ENCODE measurements at places on chromosomes 1 and 21.

DNA sequence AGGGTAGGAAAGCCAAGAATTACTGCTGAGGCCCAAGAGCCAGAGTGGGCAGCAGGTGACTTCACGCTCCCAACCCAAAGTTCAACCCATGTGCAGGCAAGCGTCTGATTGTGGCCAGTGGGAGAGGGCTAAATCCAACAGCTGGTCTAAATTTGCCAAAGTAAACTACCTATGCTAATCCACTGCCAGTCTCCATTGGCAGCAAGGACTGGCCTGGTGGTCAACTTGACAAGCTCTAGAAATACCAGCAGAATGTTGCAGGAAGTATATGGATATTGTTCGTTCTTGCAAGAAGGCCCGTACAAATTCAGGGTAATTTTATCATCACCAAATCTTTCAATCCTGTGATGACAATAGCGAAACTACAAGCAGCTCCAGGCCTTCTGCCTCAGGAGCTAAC is 1.5 kb downstream of the TMEM63A start:
- no peak for DNase-seq

DNA sequence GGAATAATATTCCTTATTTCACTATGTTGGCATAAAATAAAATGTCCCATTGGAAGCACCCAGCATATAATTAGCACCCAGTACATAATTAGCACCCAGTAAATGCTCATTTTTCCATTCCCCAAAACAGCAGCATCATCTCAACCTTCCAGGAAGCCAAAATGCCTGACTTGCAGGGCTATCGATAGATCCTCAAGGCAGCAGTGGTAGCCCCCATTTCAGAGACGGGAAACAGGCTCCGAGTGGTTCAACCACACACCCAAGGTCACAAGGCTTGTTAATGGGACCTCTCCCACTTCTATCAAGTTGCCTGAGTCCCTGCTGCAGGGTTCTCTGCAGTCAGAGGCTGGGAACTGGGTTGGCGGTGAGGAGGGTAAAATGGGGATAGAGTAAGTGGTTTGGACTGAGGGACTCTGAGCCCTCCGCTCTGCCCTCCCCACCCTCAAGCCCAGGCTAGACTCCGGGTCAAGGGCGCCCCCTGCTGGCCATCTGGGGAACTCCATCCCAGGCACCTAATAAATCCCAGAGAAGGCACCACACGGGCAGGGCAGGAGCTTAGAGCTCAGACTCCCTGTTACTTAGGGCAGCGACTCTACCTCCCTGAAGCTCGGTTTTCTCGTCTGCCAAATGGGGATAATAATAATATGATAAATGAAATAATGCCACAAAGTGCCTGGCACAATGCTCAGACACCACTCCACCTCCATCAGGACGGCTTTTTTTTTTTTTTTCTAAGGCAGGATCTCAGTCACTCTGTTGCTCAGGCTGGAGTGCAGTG is 21.9 kb upstream of the LAPTM5 start:
- DNase-seq: peak; percentile 49

DNA sequence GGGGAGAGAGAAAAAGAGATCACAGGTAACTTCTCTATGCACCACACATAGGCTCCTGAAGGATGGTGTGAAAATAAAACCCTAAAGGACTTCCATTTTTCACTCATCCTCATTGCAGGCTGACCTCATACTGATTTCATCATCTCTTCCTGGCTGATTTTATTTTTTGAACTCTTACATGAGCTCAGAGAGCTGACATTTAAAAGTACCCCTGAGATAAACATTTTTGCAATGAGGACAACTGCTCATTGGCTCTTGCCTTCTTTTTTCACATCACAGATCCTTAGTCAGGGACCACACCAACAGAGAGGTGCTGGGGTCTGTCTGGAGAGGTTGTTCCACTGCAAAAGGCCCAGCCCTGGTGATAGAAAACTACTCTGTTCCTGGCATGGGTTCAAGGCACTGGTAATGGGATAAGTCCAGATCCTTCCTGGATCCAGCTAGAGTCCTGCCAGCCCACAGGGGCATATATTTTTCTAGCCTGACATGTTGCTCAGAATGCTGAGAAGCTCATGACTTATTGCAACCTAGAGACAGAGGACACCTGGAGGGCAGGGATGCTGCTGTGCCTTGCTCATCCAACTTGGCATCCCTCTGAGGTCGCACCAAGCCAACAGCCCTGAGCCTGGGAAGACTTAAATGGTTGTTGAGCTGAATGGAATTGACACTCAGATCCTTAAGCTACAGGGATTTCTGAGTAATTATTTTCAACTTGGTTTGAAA is 360.0 kb downstream of the HHAT start:
- DNase-seq: no peak

DNA sequence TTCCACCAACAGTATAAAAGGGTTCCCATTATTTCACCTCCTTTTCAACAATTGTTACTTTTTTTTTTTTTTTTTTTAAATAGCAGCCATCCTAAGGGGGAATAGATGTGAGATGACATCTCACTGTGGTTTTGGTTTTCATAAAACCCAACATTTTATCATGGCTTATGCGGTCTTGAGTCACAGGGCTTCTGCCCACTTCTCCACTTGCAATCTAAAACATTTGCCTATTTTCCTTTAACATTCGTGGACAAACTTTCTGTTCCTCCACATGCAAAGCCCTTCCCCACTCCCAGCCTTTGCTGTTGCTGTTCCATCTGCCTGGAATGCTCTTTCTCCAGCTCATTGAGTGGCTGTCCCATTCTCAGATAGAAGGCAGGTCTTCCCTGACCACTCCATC is 239.7 kb upstream of the KCNK2 start:
- DNase-seq: no peak

DNA sequence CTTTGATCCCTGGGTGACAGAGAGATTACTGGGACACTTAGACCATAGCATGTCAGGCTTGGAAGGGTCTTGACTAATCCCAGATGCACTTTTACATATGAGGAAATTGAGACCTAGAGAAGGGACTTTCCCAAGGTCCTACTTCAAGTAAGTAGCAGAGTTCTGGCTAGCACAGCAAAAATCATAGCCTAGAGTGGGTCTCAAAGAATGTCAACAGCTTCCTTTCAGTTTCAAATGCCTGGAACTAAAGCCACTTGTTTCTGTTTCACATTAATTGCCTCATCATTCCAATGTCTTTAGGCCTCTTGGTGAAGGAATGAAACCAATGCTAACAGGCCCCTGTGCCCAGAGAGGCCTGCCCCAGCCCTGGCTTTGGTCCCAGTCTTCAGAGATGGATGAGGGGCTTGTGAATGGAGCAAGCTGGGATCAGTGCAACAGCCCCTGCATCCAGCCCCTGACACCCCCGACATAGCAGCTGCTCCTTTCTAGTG is 26.6 kb downstream of the ATF3 start:
- no peak for DNase-seq

DNA sequence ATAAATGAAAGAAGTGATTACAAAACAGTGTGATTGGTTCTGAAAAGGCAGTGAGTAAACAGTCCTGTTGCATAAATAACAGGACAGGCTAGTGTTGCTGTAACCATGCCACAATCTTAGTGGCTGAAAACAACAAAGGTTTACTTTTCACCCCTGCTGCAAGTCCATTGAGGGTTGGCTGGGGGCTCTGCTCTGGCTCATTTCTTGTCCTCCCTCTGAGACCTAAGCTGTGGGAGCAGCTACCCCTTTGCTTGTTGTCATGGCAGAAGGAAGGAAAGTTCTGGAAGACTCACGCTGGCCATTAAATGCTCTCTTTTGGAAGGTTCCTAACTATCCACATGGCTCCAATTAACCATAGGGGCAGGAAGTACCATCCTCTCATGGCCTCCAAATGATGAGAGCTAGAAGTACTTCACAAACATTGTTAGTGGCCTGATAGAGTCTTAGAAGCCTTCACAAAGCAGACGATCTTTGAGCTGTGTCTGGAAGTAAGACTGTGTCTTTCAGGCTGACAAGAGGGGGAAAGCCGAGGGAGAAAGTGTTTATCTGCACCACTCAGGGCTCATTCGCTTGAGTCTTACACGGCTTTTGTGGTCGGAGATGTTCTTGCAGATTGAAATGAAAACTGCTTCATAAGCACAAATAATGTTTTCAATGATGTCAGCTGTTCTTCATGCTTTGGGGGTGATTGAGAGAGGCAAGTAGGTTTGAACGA is 11.9 kb downstream of the RCSD1 start:
- no peak for DNase-seq

DNA sequence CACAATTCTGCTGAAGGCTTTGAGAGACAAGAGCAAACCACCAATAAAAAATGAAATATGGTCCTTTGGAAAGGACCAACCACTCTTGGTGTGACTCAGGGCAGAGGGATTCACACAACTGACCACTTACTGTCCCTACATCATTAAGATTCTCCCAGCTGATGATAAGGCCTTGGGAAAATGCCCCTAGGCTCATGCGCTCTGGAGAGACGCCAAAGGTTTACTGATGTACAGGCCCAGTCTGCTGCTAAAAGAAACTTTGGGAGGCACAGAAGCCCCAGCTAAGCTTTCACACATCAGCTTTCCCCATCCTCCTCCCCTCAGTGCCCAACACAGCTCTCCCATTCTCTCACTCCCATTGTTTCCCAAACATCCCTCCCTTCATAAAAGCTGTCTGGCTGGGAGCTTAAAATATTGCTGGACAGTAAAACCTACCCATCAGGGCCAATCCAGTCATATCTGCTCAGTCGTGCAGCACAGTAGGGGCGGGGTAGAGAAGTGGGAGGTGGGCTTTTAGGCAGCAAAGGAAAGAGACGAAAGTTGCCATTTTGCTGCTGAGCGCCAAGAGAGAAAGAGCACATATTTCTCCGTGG is at the start of gene GJA8:
Gene GJA8, plus strand, starts transcription at position 543 of the 593 bp plus-strand sequence. CDS start 5,161 bp downstream, outside the sequence.
- DNase-seq: no peak

DNA sequence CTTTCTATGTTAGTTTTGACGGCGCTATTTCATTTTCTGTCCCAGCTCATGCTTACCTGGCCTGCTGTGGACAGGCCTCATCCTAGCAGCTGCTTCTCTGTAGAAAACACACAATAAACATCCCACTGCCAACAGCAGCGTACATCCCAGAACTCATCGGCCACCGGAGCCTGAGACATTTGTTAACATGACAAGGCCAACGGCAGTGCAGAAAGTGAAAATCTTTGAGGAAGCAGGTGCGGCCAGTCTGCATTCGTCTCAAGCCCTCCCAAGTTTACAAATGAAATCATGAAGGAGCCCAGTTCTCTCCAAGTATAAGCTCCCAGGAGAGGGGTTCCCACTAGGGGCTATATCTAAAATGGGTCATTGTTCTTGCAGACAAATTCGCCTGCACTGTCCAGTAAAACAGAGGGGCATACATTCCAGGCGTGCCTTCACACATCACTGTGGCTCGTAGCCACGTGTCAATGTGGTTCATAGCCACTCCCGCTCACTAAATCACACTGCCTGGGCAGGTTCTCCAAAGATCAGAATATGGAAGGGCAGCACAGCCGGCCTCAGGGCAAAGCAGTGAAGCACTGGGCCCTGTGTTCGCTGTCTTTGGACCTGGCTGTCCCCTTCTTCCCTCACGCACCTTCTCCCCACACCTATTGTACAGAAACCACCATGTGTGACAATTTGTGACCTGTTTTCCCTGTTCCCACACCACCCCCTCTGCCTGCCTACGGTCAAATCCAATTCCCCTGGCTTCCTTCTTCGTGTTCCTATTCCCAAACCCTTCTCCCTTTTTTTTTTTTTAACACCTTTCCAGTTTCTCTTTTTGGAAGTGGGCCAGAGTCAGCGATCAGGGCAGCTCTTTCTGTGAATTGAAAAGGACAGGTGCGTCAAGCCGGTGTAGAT is 27.0 kb upstream of the ABCG1 start:
- no peak for DNase-seq

- DNase-seq: no peak
Observed at GRCh38 chr1:160834945-160835565, 27.6 kb downstream of the CD244 start.

- no peak for DNase-seq
Observed at GRCh38 chr21:15651172-15651571, 78.6 kb upstream of the USP25 start.

DNA sequence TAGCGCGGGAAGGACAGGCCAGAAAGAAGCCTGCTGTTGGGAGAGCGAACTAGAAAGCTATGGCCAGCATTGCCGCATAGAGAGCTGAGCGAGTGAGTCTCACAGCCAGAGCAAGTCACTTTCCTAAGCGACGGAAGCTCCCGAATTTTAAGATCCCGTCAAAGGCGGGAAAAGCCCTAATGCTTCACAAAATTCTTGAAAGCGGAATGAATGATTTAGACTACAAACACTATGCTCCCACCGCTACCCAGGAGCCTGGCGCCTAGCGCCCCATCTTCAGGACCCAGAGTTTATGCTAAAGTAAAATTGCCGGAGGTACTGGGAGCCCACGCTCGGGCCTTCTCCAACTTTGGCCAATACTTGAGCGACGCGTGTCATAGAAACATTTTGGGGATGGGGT is 409.9 kb upstream of the ESRRG start:
- DNase-seq: no peak

- DNase-seq: no peak
Observed at GRCh38 chr1:172373864-172374263, 46.6 kb upstream of the C1orf105 start.

DNA sequence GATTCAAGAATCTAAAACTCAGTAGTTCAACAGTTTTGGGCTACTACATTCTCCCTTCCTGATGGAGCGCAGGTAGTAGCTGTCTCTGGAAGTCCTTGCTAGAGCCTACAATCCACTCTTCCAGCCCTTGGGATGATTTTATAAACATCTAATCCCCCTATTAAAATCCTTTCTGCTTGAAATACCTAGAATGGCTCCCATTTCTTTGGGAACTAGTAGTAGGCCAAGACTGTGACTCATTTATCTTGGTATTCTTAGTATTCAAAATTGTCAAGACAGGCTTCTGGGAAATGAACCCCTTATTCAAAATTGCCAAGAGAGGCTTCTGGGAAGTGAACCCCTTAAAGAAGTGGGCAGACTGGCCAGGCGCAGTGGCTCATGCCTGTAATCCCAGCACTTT is 142.5 kb upstream of the FGGY start:
- DNase-seq: no peak

DNA sequence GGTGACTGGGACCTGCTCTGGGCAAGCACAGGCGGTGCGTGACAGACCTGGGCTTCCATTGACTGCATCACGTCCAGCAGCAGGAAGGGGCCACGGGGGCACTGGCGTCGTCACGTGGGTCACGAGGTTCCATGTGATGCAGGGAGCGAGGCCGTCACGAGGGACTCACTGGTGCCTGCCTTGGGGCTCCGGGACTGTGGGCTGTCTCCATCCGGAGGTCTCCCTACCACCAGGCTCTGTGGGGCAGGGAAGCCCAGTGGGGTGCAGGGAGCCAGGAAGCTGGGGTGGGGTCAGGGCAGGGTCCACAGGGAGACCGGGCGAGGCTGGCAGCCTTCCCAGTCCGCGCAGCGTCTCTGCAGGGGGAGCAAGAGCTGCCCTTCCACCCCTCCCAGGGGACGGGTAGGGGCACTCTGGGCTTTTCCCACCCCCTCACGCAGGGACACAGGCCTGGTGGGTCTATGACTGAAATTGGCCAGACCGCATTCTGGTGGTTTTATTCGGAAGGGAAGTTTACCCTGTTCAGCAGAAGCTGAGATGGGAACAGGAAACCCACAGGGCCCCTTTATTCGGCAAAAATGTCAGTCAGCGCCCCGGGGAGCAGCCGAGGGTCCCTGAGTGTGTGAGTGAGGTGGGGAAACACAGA is 416 bp upstream of the TNFRSF14 start:
- DNase-seq: no peak

Measured in HFF-Myc (cell line).